Left forelimb (tissue), 1 donor: ENCODE measurements at places on chromosomes 7 and 10.

- DNase-seq: no peak
These were observed 25.9 kb downstream of the LMOD2 start for GRCh38 chr7:123681561-123681960.

DNA sequence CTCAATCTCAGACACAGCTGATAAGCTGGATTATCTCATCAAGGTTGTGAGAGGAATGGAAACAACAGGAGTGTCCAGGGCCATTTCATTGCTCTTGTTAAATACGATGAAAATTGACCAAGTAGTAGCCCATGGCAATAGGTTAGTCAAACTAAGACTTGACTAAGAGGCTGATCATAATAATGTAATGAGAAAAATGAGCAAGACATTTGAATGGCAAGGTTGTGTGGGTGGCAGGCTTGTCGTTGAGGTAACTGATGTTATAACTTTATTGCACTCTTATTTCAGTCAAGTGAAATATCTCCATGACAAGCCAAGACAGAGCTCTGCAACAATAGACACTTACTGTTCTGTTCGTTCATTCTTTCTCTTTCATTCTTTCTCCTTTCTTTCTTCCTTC is 532.0 kb downstream of the GATA3 start:
- DNase-seq: no peak

DNA sequence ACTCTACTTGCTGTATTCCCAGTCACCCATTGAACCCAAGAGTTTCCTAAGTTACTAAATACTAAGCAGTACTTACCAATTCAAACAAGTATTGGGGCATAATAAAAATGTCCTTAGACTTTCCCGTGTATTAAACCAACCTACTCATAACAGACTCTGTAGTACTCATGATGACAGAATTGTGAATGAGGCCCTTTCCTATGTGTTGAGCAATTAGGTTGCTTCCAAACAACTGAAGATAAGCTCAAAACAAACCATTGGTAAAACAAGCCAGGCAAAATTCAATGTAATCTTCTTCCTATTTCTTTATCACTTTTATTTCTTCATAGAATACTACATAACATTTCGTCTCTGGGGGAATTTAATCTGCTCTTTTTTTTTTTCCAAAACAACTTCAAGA is 106.5 kb upstream of the ANK3 start:
- no peak for DNase-seq

- no peak for DNase-seq
These were observed 916 bp upstream of the EEPD1 start for GRCh38 chr7:36151921-36152755.

DNA sequence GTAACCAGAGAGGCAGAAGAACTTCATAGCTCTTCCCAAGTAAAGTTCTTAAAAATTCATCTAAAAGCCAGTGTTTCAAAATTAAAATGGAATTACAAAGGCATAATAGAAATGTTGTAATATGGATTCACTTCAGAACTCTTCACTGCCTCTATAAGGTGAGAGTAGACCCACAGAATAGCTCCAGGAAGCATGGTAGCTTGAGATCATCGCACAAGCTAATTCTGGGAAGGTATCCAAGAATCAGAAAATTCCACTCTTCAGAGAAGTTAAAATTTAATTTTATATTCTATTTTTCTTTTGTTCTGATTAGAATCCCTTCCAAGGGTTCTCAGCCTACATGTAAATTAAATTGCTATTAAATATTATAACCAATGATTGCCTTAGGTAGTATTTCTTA is 1.5 kb upstream of the DHX32 start:
- no peak for DNase-seq

DNA sequence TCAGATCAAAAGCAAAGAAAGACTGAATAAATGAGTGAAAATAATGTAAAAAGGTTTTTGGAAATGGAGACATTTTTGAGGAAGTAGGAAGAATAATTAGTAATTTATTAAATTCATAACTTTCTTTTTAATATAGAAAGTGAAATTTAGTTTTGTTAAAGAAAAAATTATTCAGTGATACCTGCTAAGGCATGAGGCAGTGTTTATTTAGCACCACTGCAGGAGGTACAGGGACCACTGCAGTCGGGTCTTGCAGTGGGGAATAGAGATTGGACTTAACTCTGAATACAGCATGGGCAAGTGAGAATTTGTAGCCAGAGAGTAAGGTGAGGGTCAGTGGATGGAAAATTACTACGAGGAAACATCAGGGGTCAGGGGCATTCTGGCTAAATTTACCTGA is 39.9 kb downstream of the TPST1 start:
- no peak for DNase-seq

DNA sequence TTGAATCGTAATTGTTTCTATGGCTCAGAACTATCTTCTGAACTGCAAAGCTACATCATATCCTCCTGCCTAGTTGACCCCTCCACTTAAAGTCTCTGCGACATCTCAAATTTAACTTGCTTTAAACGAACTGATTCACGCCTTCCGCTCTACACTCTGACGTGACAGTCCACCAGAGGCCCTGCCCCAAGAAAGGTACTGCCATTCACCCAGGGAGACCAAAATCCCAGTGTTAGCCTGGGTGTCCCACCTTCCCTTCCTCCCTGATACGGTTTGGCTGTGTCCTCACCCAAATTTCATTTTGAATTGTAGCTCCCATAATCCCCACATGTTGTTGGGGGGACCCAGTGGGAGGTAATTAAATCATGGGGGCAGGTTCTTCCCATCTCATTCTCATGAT is 90.8 kb downstream of the CPXM2 start:
- DNase-seq: no peak

GRCh38 chr10:18647945-18648344 is 3.4 kb downstream of the NSUN6 start:
- no peak for DNase-seq

DNA sequence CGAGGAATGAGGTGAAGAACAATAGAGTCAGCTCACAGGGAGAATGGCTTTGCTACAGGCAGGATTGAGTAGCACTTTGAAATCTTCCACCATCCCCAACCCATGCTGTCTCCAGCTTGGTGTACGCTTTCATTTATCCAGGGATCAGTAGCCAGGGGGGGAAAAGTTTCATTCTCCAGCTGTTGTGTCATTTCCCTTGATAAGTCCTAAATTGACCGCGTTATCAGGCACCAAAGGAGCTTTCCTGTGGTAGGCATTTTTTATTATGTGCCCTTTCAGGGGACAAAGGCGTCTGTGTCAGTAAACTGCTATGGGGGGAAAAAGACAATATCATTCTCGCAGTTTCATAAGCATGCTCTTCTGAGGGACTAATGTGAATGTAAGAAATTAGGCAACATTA is 106.6 kb upstream of the YAE1 start:
- no peak for DNase-seq

- DNase-seq: no peak
These were observed 10.7 kb downstream of the EMX2 start for GRCh38 chr10:117553142-117553814.

DNA sequence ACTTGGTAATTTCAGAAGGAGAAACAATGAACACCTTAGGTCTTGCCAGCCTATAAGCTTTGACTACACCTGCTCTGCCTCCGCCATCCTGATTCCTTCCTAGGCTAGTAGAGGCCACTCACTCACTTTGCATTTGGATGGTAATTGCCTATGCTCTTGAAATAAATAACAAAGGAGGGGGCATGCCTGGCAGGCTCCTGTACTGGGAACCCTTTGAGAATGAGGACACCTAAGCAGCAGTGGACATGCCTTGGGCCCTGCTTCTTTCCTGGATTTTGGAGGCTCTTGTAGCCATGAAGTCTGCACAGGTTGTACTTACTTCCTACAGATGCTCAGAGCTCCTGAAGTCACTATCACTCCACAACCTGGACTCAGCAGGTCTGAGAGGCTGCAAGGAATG is 65.8 kb downstream of the BLNK start:
- DNase-seq: no peak

- peak; percentile 87 for DNase-seq
These were observed 177.2 kb downstream of the SH3PXD2A start for GRCh38 chr10:103678178-103678526.

GRCh38 chr7:36736899-36737211 is 12.6 kb upstream of the AOAH start:
- no peak for DNase-seq

- DNase-seq: no peak
These were observed 336.6 kb upstream of the MEOX2 start for GRCh38 chr7:16023046-16023445.

DNA sequence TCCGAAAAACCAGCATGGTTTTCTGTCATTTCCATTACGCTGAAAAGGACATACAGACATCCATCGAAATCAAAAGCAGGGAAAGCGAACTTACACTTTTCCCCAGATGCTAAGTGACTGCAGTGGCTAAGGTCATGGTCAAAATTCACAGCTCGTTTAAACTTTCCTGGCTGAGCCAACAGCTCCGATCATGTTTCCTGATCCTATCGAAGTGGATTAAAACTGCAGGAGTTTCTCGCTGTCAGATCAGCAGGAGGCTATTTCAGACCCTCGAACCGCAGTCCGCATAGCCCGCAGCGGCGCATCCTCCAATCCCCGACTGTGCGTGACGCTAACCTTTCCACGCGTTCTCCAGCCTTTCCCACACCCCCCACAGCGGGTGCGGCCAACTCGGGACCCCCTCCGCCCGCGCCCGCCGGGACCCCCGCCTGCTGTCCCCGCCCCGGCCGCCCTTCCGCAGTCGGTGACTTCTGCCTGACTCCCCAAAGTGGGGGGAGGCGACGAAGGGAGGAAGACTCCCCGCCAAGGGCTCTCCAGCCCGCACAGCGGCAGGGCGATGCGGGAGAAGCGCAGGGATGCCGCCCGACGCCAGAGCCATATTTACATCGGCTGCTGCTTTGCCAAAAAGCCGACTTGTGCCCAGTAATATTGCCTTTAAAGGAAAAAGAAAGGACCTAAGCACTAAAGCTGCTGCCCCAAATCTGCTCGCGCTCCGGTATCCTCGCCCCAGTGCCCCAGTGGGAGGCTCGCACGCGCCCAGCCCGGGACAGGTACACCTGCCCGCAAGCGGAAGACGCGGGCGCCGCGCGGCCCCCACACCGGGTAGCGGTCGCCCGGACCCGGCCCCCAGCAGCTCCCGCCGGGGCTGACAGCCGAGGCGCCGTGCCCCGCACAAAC is 1.2 kb downstream of the PIP4K2A start:
- peak; percentile 70 for DNase-seq

DNA sequence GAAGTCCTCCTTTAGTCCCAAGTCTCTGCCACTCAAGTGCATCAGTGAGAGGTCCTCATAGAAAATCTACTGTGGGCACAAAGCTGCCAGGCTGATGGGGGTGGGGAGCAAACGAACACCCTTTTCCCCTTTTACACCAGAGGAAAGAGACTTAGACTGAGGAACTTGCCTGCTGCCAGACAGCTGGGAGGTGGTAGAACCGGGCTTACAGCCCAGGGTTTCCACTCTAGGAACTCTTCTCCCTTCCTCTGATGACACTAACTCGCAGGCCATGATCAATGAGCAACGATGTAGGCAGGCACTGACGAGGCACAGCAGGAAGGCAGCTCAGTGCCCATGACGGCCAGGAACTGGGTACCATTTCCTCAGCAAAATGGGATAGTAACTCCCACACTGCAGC is 11.0 kb upstream of the SH2D4B start:
- DNase-seq: no peak

- no peak for DNase-seq
These were observed 81.9 kb upstream of the DNAAF5 start for GRCh38 chr7:644381-645305.

DNA sequence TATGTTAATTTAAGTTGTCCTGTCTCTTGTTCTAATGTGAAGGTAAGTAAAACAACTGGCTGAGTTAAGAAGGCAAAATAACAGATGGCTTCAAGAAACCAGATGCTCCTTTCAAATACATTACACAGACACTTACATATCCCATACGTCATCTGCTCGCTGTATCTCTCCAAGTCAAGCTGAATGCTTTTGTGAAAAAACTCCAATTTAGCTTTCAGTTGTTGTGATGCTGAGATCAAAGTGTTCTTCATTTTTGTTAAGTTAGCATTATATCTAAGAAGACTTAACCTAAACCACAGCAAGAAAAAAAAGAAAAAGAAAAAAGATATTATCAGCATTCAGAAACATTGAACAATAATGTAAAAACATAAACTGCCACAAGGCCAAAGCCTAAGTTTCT is 18.5 kb upstream of the ERLIN1 start:
- no peak for DNase-seq

GRCh38 chr7:47228386-47229014 is 353.4 kb downstream of the TNS3 start:
- DNase-seq: no peak
